ENCODE measurements at places on chromosomes 5 and 9. TPM values are rescaled to one million over a fixed set of nuclear protein-coding genes. Genes with fewer than 3 reads are reported as not detected.
A peak's percentile ranks its signal among the peaks of the same experiment; 100 is the strongest.

- H3K36me3 ChIP-seq: no peaks in the 10 kb centered on the region
- no peak overlapping the region for H3K4me3 ChIP-seq
- no peak for DNase-seq
- H3K4me1 ChIP-seq: no peaks in the 10 kb centered on the region
Observed at GRCh38 chr9:17926246-17926645, 347.4 kb downstream of the SH3GL2 start.

Gene GDNF
- 0.32 TPM for polyA plus RNA-seq

Gene RGS7BP
- polyA plus RNA-seq: 0.20 TPM

GRCh38 chr9:137298401-137299202, 3.5 kb downstream of the NRARP start:
- no peak overlapping the region for H3K4me3 ChIP-seq
- H3K36me3 ChIP-seq: no peaks in the 10 kb centered on the region
- no peak for DNase-seq

DNA sequence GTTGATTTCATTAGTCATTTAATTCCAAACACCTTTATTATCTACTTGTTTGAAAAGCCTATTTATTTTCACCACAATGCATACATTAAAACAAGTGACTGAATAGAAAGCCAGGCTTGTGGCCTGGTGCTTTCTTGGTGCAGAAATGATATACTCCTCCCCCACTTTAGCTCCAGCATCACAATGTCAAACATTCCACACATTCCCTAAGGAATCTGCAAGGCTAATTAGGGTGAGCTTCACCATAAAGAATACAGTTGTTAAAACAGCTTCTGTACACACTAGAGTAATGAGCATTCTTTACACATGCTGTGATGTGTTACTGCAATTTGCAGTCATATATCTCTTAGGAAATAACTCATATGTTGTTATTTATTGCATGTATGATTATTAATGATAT, 705.7 kb downstream of the CETN3 start:
- DNase-seq: peak; percentile 81
- no peaks in the 10 kb centered on the region for H3K27me3 ChIP-seq
- H3K36me3 ChIP-seq: no peaks in the 10 kb centered on the region
- no peak overlapping the region for H3K27ac ChIP-seq
- no peak overlapping the region for H3K4me3 ChIP-seq

DNA sequence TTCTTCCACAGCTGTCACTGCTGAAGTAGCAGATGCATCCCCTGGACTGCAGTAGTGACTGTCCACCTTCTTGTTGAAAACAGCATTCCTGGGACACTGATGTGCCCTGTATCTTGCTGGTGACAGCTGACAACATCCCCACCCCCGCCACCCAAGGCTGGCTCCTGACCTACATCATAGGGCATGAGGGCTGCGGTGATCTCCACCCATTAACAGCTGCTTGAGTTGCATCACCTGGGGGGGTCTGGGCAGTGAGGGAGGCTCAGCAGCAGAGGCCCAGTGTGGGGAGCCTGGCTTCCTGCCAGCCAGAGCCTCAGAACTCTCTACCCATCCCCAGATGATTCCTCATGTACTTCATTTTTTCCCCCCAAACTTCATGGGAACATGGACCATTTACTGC, 4.1 kb downstream of the PRUNE2 start:
- no peak overlapping the region for H3K4me3 ChIP-seq
- no peak for DNase-seq
- H3K4me1 ChIP-seq: no peaks in the 10 kb centered on the region
- no peak overlapping the region for H3K27ac ChIP-seq
- peaks cover 11% of the 10 kb centered on the region for H3K27me3 ChIP-seq

Gene LMAN2
- 221 TPM for polyA plus RNA-seq

GRCh38 chr5:132054031-132054696, 6.3 kb upstream of the IL3 start:
- no peaks in the 10 kb centered on the region for H3K36me3 ChIP-seq
- peaks cover 10% of the 10 kb centered on the region for H3K27me3 ChIP-seq
- H3K27ac ChIP-seq: no peak overlapping the region
- no peaks in the 10 kb centered on the region for H3K4me1 ChIP-seq
- no peak overlapping the region for H3K4me3 ChIP-seq

- no peak for DNase-seq
- H3K4me1 ChIP-seq: no peaks in the 10 kb centered on the region
- H3K27me3 ChIP-seq: no peaks in the 10 kb centered on the region
- no peak overlapping the region for H3K4me3 ChIP-seq
- H3K27ac ChIP-seq: no peak overlapping the region
Observed at GRCh38 chr9:110329639-110330230, 7.9 kb downstream of the TXNDC8 start.

Gene MRPL50
- polyA plus RNA-seq: 11.8 TPM

DNA sequence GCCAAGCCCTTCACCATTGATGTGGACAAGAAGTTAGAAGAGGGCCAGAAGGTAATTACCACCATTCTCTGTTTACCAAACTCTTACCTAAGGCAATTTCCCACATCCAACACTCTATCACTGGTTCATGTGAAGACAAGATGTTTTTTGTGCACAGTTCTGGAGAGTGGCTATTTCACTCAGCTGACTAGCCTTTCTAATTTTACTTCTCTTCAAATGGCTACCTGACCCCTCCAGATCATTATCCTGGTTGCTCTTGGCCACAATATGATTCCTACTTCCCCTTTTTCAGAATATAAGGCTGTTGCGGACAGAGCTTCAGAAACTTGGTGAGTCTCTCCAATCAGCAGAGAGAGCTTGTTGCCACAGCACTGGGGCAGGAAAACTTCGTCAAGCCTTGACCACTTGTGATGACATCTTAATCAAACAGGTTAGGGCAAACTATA, 7.1 kb downstream of the KIF20A start:
- H3K27me3 ChIP-seq: no peaks in the 10 kb centered on the region
- no peak overlapping the region for H3K4me3 ChIP-seq
- DNase-seq: no peak
- H3K4me1 ChIP-seq: no peaks in the 10 kb centered on the region
- peaks cover 14% of the 10 kb centered on the region for H3K36me3 ChIP-seq

- H3K27me3 ChIP-seq: peaks cover 28% of the 10 kb centered on the region
- no peak overlapping the region for H3K27ac ChIP-seq
- H3K4me1 ChIP-seq: no peaks in the 10 kb centered on the region
- no peak for DNase-seq
Observed at GRCh38 chr5:76404223-76405211, 1.4 kb downstream of the IQGAP2 start.

DNA sequence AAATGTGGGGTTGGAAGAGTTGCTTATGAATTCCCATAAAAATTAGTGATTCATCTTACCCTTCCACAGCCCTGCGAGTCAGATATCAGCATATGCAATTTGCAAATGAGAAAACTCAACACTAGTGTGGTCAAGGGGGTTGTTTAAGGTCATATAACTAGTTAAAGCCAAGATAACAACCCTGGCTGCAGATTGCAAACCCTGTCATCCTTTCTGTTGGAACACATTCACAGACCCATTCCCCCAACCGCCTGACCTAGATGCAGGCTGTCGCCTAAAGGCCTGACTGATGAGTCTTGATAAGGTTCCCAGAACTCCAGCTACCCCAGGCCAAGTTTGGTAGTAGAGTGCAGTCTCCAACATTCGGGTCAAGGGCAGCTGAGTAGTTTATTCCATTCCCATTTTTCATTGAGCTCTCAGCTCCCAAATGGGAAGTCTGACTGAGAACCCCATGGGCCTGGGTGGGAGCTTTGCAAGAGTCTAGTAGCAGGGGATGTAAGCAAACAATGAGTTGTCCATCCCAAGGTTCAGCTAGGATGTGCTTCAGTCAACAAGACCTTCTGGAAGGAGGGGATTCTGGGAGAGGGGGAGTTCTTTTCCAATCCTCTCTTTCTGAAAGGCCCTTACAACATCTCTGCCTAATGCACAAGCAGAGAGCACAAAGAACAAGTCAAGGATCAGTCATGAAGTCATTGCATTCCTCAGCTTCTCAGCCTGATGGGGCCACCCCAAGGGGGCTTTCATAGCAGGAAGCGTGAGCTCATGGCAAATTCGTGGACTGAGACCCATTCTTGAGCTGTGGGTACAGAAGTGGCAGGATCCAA, 40.3 kb downstream of the ADAM19 start:
- peaks cover 3% of the 10 kb centered on the region for H3K36me3 ChIP-seq
- H3K4me1 ChIP-seq: peaks cover 17% of the 10 kb centered on the region
- no peak overlapping the region for H3K4me3 ChIP-seq
- peak overlapping the region; percentile 44 for H3K27ac ChIP-seq
- DNase-seq: peak; percentile 95
- no peaks in the 10 kb centered on the region for H3K27me3 ChIP-seq

DNA sequence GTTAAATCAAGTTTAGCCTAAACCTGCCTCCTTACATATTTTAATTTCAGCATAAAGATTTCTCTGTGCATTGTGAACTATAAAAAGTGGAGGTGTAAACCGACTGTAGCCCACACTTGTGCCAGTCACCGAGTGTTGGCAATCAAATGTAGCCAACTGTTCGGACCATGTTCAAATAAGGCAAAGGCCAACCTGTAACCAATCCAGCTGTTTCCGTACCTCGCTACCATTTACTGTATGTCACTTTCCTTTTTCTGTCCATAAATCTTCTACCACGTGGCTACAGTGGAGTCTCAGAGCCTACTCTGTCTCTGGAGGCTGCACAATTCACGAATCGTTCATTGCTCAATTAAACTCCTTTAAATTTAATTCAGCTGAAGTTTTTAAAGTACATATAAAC, 156.0 kb downstream of the SLC25A46 start:
- no peaks in the 10 kb centered on the region for H3K27me3 ChIP-seq
- no peak for DNase-seq
- H3K4me1 ChIP-seq: peaks cover 13% of the 10 kb centered on the region
- no peak overlapping the region for H3K27ac ChIP-seq
- no peaks in the 10 kb centered on the region for H3K36me3 ChIP-seq

GRCh38 chr9:136011376-136011702, 50.2 kb upstream of the UBAC1 start:
- H3K27ac ChIP-seq: no peak overlapping the region
- H3K27me3 ChIP-seq: no peaks in the 10 kb centered on the region
- peaks cover 12% of the 10 kb centered on the region for H3K36me3 ChIP-seq
- H3K4me3 ChIP-seq: no peak overlapping the region

DNA sequence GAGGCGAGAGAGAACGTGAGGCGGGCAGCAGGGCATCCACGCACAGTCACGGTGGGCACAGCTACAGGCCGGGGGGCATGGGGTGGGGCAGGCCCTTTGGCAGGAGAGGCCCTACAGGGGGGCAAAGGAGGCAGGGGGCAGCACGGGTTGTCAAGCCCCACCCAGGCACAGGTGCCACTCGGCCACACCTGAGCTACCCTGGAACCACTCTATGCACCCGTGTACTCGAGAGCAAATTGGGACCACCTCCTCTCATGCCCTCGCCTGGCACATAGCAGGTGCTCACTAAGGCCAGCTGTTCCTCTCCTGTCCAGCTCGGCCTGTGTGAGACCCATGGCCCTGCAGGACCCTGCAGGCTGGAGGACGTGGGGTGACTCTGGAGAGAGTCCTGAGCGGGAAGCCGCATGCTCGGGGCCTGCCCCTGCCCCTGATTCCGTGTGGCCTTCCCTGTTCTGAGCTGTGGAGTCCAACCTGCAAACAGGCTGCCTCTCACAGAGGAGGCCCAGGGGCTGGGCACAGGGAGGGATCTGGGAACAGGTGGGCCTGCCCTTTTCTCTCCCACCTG, 31.4 kb upstream of the SARDH start:
- no peak overlapping the region for H3K27ac ChIP-seq
- H3K4me1 ChIP-seq: no peaks in the 10 kb centered on the region
- no peaks in the 10 kb centered on the region for H3K27me3 ChIP-seq
- DNase-seq: no peak

DNA sequence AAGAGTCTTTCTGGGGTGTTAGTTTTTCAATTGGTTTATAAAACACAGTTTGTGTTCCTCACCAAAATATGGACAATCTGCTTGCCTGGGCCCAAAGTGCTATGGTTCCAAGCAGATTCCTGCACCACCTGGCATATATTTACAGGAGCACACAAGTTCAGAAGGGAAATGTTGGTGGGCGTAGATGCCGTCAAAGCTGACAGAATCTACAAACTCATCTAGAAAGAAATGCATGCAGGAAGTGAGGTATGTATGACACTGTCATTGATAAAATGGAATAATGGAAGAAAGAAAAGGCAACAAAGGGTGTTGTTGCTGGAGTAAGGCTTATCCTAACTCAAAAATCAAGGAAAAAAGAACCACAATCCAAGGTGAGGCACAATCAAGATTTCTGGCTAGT, 225.8 kb downstream of the MLLT3 start:
- no peaks in the 10 kb centered on the region for H3K36me3 ChIP-seq
- H3K4me3 ChIP-seq: no peak overlapping the region
- no peaks in the 10 kb centered on the region for H3K4me1 ChIP-seq
- no peaks in the 10 kb centered on the region for H3K27me3 ChIP-seq
- no peak overlapping the region for H3K27ac ChIP-seq

Gene MYMK
- not detected for polyA plus RNA-seq

DNA sequence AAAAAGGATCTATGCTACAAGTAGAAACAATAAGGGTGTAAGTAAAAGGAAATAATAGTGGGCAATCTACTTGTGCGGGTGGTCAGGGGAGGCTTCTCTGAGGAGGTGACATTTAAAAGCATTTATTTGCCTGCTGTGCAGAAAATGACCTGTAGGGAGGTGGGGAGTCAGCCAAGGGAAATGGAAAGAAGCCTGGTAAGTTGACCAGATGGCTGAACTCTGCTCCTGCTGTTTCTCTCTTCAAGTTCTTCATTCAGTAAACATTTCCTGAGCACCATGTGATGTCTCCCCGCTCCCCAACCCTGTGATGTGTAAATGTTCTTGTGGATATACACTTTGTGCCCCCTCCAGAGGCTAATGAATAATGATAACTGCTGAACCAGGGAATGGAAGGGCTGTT, 9.9 kb upstream of the SPIN1 start:
- H3K27ac ChIP-seq: no peak overlapping the region
- no peaks in the 10 kb centered on the region for H3K4me1 ChIP-seq
- H3K36me3 ChIP-seq: no peaks in the 10 kb centered on the region
- no peaks in the 10 kb centered on the region for H3K27me3 ChIP-seq
- H3K4me3 ChIP-seq: no peak overlapping the region

Gene KCNN2
- 0.08 TPM for polyA plus RNA-seq

GRCh38 chr5:57785946-57786345, 303.3 kb upstream of the ACTBL2 start:
- DNase-seq: no peak
- H3K4me1 ChIP-seq: no peaks in the 10 kb centered on the region
- H3K27ac ChIP-seq: no peak overlapping the region
- no peaks in the 10 kb centered on the region for H3K27me3 ChIP-seq
- no peak overlapping the region for H3K4me3 ChIP-seq

Gene IL4
- not detected for polyA plus RNA-seq

Gene SPEF2
- polyA plus RNA-seq: 5.2 TPM

Gene PNPLA7
- 0.23 TPM for polyA plus RNA-seq

DNA sequence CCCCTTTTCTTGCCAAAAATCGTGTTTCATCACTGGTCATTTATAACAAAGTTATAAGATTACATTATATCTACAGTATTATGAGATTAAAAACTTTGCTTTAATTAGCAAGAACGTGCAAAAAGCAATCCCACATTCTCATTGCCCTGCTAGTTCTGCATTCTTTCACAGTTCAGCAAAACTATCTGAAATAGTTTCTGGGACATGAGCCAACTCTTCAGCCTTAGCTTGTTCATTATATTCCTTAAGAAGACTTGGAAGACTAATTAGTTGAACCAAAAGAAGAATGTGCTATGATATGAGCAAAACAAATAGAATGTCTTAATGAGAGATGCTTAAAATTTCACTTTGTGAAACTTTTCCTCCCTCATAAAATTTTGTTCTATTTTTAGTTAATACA, 76.7 kb downstream of the ITGA1 start:
- no peak overlapping the region for H3K27ac ChIP-seq
- H3K4me3 ChIP-seq: no peak overlapping the region
- DNase-seq: peak; percentile 83
- H3K27me3 ChIP-seq: no peaks in the 10 kb centered on the region
- peaks cover 2% of the 10 kb centered on the region for H3K4me1 ChIP-seq

Gene NME5
- polyA plus RNA-seq: 1.2 TPM

Gene BSPRY
- polyA plus RNA-seq: not detected
